ENCODE measurements at places on chromosomes 16 and 17.

DNA sequence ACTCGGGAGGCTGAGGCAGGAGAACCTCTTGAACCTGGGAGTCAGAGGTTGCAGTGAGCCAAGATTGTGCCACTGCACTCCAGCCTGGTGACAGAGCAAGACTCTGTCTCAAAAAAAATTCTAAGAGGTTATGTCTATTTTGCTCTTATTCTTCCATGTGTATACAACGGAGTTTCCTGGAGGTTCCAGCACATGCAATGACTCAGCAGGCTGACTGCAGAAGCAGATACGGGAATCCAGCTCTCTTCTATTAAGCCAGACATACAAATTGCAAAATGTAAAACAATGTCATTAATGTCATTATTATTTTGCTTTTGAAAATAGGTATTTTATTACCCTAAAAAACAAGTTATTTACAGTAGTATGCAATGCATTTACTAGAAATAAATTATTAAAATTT, 18.4 kb downstream of the MIEF2 start:
- no peak for DNase-seq

DNA sequence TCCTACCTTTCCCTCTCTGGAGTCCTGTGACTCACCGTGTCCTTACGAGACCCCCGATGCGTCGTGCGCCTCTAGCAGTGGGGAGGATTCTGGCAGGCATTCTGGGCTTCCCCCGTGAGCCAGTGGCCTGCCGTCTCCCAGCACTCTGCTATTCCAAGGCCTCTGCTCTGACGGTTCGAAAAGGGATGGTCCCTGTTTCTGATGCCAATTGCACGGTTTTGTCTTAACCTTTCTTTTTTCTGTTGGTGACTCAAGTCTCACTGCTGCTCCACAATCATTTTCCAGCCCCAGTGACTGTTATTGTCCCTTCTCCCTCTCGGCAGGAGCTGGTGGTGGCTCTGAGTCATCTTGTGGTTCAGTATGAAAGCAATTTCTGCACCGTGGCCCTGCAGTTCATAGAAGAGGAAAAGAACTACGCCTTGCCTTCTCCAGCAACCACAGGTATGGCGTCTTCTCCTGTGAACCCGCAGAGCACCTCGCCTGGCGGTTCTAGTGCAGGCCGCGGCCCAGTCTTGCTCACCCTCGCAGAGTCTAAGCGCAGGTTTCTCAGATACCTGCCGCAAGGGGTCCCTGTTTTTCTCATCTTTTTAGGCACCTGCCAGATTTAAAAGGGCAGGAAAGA, 100.1 kb upstream of the CHMP6 start:
- peak; percentile 78 for DNase-seq

DNA sequence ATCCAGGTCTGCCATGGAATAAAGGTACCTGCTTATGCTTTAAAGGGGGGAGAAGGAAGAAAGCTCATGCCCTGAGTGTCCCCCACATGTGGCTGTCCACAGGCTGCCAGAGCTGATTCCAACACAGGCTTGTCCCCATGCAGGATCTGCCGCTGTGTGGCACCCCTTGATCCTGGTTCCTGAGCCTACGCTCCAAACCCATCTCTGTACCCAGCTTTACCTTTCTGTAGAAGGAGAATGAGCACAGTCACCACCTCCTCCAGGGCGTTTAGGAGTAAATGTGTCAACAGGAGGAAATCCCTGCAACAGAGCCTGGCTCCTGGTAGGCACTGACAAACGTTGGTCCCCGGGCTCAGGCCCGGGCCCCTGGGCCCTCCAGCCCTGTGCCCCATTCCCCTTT, 175.6 kb downstream of the RBFOX3 start:
- no peak for DNase-seq

DNA sequence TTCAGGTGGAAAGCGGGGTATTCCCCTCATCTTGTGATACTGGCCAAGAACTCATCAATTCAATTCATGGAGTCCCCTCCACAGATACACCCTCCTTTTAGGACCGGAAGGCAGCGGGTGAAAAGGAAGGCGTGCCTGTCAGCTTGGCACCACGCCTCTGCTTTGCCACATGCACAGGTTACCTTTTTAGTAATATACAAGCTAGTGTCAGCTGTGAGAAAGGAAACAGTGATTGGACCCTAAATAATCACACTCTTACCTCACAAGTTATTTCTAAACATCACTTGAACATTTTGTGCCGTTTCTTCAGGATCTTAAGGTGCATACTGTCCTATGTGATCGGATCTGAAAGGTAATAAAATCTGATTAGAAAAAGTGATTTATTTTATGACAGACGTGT, 15.7 kb downstream of the ZDHHC7 start:
- no peak for DNase-seq

- no peak for DNase-seq
These were observed 219.0 kb downstream of the CPPED1 start for GRCh38 chr16:12584488-12585233.
